ENCODE measurements at places on chromosomes 1 and 21.

DNA sequence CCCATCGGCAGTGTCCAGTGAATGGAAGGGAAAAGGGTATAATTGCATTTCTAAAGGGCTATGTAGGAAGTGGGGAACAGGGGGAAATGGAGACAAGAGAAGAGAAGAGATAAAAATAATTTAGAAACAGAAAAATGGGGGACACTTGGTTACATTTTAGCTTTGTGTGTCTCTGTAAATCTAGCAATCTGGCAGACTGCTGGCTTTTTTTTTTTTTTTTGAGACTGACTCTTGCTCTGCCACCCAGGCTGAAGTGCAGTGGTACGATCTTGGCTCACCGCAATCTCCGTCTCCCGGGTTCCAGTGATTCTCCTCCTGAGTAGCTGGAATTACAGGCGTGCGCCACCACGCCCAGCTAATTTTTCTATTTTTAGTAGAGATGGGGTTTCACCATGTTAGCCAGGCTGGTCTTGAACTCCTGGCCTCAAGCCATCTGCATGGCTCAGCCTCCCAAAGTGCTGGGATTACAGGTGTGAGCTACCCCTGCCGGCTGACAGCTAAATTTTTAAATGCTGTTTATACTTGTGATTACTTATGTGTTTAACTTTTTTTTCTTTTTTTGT is 53.4 kb downstream of the AGPAT3 start:
- DNase-seq: no peak

GRCh38 chr21:30839304-30839703 is 9.7 kb upstream of the KRTAP7-1 start:
- DNase-seq: no peak

- DNase-seq: no peak
These were observed 1.4 kb downstream of the PLEKHN1 start for GRCh38 chr1:967466-968343.

DNA sequence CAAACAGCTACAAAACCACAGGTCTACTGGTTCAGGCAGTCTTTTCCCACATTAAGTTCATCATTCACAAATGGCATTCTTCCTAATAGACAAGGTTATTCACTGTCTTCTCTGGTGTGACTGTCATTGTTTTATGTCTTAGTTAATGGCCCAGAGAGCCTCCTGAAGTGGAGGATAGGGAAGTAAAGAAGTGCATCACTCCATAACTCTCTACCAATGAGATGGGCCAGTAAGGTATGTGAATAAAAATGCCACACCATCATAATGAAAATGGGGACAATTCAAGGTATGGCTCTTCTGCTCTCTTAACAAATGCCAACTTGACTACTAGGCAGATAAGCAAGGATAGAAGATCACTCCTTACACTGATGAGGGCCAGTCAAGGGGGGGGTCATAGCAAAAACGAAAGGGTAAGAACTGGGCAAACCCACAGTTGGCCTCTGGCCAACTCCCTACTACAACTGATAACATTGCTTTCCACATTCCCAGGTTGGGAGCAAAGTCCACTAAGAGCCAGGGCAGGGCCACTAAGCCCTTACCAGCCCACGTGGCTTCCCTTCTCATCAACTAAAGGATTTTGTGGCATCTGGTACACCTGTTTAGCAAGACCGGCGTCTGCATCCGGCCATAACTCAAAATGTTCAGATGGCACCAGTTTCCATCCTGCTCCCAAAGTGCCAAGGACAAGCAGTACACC is 10.0 kb downstream of the PABPC4 start:
- no peak for DNase-seq

GRCh38 chr1:48887796-48888195 is 111.1 kb upstream of the BEND5 start:
- no peak for DNase-seq

- DNase-seq: no peak
These were observed 500.3 kb upstream of the C1orf87 start for GRCh38 chr1:60573726-60574409.

DNA sequence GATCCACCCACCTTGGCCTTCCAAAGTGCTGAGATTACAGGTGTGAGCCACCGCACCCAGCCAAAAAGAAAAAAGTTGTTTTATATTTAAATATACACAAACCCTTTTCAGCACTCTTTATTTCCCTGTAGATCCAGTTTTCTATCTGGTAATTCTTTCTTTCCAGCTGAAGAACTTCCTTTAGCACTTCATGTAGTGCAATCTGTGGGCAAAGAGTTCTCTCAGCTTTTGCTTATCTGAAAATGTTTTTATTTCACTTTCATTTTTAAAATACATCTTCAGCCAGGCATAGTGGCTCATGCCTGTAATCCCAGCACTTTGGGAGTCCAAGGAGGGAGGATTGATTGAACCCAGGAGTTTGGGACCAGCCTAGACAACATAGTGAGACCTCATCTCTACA is 28.5 kb upstream of the HYI start:
- no peak for DNase-seq

- DNase-seq: no peak
These were observed 95.9 kb downstream of the KCNJ15 start for GRCh38 chr21:38352536-38353219.

DNA sequence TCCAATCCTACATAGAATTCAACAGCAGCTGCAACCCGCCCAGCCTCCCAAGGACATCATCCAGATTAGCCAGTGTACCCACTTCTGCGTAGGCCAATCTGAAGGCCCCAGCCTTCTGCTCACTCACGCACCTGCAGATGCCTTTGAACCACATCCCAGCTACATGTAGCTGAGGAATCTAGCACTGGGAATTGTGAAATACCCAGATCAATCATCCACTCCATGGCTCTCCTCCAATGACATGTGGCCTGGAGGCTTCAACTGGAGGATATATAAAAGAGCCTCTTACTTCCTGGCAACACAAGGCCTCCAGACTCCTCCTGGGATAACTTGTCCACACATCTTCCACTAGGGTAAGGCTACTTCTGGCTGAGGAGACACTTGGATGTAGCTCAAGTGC is at the start of gene LCE6A:
Gene LCE6A (plus strand): TSS at position 301 of the 400 bp plus-strand sequence. CDS start 665 bp downstream, outside the sequence.
- DNase-seq: no peak

GRCh38 chr1:168091720-168092550 is 44.8 kb downstream of the GPR161 start:
- DNase-seq: peak; percentile 85

- DNase-seq: no peak
These were observed 1227.3 kb downstream of the PLA2G4A start for GRCh38 chr1:188056011-188056410.

- no peak for DNase-seq
These were observed 275.4 kb downstream of the RPS6KC1 start for GRCh38 chr1:213326281-213327016.

Data from esophagus muscularis mucosa (tissue), 4 donors.